ENCODE measurements at places on chromosomes 5 and 9.

DNA sequence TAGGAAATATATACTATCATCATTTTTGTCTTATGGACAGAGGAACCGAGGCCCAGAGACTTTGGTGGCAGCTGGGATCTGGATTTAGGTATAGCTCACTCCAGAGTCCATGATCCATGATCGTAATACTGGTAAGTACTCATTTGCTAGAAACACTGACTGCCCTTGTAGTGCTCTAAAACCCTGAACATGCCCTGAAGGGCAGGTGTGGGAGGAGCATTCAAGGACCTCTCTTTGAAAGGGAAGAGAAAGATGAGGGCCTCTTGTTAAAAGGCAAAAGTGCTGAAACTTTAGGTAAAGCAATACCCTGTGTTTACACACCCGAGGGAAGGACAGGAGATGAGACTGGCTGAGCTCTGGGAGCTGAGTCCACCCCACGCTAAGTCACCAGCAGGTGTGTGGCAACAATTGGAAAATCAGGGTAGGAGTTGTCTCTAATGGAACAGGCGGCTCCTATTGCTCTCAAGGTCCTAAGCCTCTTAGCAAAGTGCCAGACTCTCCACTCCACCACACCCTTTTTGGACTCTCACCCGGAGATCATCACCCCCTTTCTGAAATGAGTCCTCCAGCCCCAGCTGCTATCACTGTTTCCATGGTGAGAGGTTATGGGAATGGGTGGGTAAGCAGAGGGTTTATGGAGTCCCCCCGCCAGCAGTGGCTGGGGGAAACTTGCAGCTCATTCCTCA is 34.8 kb downstream of the TRPC7 start:
- no peak for DNase-seq

DNA sequence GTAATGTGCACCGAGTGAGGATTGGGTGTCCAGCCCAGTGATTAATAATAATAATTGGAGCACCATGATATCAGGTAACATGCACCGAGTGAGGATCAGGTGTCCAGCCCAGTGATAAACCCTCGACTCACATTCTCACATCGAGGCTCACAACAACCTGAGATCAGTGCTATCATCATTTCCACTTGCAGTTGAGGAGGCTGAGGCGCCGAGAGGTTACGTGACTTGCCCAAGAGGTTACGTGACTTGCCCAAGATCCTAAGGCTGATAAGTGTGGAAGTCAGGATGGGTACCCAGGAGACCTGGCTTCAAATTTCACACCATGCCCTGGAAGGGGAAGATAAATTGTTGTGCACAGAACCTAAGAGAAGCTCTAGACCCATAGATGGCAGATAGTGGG is 189.4 kb downstream of the MED10 start:
- DNase-seq: no peak

- no peak for DNase-seq
Observed at GRCh38 chr5:59041355-59041754, 458.5 kb downstream of the RAB3C start.

DNA sequence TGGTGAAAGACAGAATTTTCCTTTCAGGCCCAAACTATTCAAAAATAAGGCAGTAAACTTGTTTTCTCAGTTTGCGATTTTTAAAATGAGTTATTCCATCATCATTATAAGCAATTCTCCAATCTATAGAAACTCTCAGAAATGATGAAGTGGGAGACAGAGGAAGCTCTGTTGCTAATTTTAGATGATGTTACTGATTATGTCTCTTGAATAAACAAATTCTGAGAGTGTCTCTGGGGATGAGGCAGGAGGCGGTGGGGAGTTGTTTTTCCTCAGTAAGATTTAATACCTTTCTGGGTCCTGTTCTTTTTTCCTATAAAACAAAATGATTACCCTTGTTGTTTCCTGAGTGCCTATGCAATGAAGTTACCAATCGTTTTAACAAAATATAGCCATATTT is 43.9 kb upstream of the TEX48 start:
- DNase-seq: no peak

DNA sequence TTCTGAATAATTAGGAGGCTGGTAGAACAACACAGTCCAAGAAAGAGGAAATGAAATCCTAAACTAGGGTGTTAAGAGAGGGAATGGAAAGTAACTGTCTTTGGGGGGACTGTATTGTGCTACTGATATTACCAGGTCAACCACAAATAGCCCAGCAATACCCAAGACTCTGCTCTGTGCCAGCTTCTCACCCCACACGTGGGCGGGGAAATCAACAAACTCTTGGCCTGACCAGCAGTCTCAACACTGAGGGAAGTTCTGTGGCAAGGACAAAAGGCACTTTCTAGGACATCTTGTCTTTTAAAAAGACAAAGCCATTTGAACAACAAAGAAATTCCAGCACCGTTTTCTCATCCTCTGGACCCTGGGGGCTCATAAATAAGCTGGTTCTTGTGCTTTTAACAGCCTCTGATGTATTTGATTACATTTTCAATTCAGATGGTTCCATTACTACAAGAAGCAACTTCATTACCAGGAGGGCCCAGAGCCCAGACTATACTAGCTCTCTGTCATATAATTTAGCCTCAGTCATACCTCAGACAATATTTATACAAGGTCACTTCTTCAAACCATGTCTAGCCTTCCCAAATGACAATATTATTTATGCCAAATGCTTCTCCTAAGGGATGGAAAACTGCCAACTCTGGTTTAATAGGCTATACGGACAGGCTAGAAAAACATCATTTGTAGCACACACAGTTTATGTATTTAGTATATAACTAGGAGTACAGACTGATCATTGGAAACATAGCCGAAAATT is 297.8 kb downstream of the CWC27 start:
- no peak for DNase-seq

GRCh38 chr9:134811673-134812342 is 68.8 kb upstream of the FCN2 start:
- peak; percentile 96 for DNase-seq
